Fibroblast of skin of right quadriceps (primary cell): ENCODE measurements at places on chromosomes 6 and 20.

DNA sequence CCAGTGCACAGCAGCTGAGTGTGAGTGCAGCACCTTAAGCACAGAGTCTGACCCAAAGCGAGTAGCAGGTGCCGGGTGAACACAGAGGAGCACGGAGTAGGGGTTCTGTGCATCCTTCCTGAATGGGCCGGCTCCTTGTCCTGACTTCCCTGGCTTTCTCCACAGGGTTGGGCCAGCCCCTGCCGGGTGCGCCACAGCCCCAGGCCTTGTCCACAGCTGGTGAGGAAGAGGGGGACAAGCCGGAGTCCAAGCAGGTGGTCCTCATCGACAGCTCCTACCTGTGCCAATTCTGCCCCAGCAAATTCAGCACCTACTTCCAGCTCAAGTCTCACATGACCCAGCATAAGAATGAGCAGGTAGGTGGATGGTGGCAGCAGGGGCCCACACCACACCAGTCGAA, 34.9 kb downstream of the ZNF341 start:
- DNase-seq = no peak

GRCh38 chr20:63567386-63568169, 6.5 kb downstream of the HELZ2 start:
- DNase-seq = no peak

DNA sequence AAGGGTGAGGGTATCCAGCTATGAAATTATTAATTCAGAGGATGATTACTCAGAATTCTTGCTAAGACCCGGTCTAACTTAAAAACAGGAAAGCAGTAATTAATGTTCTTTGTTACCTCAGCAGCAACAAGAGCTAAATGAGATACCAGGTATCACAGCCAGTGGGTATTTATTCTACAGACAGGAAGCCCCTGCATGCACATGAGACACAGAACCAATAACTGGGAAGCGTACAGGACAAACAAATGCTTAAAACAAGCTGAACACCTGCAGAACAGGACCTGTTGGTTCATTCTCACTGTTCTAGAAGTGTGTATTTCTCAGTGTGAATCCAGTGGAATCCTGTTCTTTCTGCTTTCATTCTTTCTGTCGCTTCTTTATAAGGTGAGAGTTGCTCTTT, 30.9 kb downstream of the SCML4 start:
- no peak for DNase-seq

- DNase-seq = no peak
Measured at GRCh38 chr6:11852061-11852651, 73.6 kb upstream of the ADTRP start.

DNA sequence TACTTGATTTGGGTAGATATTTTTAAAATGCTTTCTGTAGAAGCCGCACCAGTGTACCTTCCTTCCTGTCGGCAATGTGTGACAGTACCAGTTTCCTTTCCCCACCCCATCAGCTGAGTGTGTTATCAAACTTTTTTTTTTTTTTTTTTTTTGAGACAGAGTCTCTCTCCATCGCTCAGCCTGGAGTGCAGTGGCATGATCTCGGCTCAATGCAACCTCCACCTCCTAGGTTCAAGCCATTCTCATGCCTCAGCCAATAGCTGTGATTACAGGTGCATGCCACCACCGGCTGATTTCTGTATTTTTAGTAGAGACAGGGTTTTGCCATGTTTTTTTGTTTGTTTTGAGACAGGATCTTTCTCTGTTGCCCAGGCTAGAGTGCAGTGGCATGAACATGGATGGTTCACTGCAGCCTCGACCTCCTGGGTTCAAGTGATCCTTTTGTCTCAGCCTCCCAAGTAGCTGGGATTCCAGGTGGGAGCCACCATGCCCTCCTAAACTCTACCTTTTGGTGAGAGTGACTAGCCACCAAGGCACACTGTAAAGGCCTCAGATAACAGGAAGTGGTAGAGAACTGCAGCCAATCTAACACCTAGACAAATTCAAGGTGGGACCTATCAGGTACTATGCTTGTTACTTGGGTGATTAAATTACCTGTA, 26.5 kb upstream of the ZBTB22 start:
- no peak for DNase-seq

- no peak for DNase-seq
Measured at GRCh38 chr6:168459572-168459971, 18.6 kb downstream of the SMOC2 start.

DNA sequence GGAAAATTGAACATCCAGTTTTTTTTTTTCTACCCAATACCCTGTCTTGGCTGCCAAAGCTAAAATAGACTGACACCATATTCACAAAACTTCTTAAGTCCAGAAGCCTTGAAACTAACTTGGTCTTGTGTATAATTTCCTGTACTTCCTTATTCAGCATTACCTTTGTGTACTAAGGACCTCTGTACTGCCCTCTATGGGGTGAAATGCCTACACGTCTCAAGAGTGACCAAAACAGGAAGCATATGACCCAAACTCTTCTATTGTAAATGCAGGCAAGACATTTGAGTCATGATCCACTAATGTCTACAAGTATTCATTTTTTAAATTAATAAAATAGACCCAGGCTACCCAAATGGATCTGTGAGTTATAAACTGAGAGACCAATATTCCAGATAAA, 50.4 kb downstream of the HMGCLL1 start:
- DNase-seq = peak; percentile 3

GRCh38 chr6:40326714-40327421, 260.3 kb downstream of the LRFN2 start:
- no peak for DNase-seq

DNA sequence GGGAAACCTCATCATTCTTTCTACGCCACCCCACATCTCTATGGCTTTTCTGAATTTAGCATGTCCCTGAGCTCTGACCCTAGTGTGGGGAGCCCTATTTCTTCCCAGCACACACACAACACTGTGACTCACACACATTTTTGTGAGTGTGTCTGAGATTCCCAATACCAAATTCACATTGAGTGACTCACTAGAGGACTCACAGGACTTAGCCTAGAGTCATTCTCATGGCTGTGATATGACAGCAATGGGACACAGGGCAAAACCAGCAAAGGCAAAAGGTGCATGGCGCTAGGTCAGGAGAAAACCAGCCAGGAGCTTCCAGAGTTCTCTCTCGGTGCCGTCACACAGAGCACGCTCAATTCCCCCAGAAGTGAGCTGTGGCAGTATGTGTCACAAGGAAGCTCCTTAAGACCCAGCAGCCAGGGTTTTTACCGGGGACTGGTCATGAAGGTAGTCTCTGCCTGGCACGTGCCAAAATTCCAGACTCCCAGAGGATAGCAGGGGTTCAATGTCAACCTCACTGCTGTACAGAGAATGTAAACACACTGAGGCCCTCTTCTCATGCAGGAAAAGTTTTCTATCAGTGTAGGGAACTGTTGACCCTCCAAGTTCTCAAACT, 6.2 kb downstream of the CSTL1 start:
- peak; percentile 87 for DNase-seq

- DNase-seq = no peak
Measured at GRCh38 chr6:157456524-157456829, 75.5 kb downstream of the ZDHHC14 start.

DNA sequence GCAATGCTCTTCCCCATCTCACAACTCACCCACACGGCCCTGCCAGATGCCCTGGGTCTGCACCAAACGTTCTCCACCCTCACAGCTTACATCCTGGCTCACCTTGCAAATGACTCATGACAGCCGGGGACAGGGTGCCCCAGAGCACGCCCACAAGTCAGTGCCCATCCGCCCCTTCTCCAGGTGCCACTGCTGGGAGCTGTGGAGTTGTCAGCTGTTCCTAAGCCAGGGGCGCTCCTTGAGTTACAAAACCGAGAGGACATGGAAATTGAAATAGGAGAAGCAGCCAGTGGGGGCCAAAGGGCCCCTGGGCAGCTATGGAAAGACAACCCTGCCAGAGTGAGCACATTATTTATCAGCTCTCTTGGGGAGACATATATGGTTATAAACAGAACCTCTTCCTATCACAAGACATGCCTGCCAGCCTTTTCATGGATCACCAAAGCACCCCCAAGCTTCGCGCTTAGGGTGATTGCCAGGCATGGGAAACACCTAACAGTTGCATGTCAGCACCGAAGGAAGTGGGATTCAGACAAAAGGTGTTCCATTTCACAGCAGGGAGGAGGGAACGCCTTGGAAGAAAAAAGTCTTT, 236.8 kb downstream of the LY86 start:
- DNase-seq = no peak
